Stimulated activated CD4-positive, alpha-beta T cell treated with anti-CD3 and anti-CD28 coated beads, Interleukin-15, amount 100 ng/mL, for 24 hours (primary cell): ENCODE measurements at places on chromosomes 3 and 15.
A peak's percentile ranks its signal among the peaks of the same experiment; 100 is the strongest.

- DNase-seq = no peak
Observed at GRCh38 chr15:85727068-85727467, 67.7 kb downstream of the KLHL25 start.

DNA sequence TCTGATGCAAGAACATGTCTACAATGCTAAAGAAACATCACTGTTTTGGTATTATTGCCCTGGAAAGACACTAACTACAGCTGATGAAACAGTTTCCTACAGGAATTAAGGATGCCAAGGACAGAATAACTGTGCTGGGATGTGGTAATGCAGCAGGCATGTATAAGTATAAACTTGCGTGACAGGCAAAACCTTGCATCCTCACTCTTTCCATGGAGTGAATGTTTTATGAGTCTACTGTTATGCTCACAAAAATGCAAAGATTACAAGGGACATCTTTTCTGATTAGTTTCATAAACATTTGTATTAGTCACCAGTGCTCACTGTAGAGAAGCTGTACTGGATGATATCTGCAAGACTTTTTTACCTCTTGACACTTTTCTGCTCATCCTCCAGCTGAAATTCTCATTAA lies 143.6 kb downstream of the NAALADL2 start:
- no peak for DNase-seq

- DNase-seq = peak; percentile 19
Observed at GRCh38 chr15:43518197-43518761, 871 bp downstream of the MAP1A start.

GRCh38 chr3:113222451-113223086 lies 11.2 kb downstream of the BOC start:
- DNase-seq = no peak

- no peak for DNase-seq
Observed at GRCh38 chr3:122188737-122189136, 5.3 kb downstream of the CASR start.

- peak; percentile 86 for DNase-seq
Observed at GRCh38 chr15:63502843-63503738, 1.3 kb upstream of the USP3 start.

GRCh38 chr3:9153904-9154619 lies 95.4 kb downstream of the SRGAP3 start:
- DNase-seq = no peak

- no peak for DNase-seq
Observed at GRCh38 chr15:46354443-46354842, 719.6 kb downstream of the SQOR start.

DNA sequence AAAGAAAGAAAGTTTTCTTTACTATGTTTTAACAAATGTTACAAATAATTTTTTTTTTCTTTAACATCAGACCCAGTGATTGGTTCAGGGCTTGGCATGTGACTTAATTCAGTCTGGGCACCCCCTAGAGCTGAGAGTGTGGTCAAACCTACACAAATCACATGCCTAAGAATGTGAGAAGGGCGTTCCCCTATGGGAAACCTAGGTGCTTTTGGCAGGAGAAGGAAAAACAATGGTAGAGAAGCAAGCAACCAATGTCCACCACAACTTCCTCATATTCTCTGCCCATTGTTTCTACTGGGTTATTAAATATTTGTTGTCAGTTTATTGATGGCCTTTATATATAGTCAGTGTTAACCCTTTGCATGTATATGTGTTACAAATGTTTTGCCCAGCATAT lies 21.4 kb upstream of the PIAS1 start:
- no peak for DNase-seq

DNA sequence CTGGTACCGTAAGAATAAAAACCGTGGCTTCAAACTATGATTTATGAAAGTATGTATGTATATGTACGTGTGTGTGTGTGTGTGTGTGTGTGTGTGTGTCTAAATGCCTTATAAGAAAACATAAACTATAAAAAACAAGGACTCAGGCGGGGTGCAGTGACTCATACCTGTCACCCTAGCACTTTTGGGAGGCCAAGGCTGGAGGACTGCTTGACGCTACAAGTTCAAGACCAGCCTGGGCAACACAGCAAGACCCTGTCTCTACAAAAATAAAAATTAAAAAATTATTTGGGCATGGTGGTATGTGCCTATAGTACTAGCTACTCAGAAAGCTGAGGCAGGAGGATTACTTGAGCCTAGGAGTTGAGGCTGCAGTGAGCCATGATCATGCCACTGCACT lies 29.1 kb downstream of the CCPG1 start:
- no peak for DNase-seq

- DNase-seq = no peak
Observed at GRCh38 chr3:64008487-64009351, 14.6 kb downstream of the PSMD6 start.

DNA sequence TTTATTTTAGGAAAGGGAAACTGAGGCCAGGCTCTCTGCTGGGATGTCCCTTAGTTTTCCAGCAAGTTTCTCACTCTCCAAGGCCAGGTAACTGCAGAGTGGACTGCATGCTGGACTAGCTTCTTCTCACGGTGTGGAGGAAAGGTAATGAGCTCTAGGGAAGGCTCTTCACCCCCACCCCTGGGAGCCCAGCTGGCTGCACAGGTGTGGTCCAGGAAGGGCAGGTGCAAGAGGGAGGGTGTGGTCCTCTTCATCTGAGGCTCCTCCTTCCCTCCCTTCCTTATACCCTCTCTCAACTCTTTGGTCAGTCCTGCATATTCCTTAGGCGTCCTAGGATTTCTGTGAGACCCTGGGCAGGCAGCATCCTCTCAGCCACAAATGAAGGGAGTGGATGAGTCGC lies 33.9 kb downstream of the RNU5B-1 start:
- no peak for DNase-seq

DNA sequence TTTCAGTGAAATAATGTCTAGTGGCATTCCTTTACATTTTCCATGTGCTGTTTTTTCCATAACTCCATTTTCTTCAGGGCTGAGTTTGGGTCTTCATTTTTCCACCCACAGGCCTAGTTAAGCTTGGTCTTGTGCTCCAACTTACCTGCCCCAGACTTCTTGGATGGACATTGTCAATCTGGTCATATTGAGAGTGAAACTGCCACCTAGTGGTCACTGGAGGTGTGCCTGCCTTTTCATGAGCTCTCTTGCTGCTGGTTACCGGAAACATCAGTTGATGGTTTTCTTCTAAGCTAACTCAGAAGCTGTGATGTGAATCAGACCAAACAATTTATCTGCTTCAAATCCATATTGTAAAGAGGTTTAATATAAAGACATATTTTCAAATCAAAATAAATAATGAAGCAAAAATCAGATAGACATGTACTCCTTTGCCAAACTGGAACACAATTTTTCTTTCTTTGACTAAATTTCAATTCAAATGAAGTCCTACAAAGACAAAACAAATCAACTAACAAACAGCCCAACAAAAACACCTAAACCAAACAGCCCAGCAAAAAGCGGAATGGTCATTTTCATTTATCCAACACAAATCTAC lies 135.1 kb upstream of the RASGRP1 start:
- peak; percentile 77 for DNase-seq

- no peak for DNase-seq
Observed at GRCh38 chr3:29901097-29901496, 620.2 kb downstream of the RBMS3 start.

- no peak for DNase-seq
Observed at GRCh38 chr3:10553591-10554235, 48.3 kb upstream of the ATP2B2 start.

DNA sequence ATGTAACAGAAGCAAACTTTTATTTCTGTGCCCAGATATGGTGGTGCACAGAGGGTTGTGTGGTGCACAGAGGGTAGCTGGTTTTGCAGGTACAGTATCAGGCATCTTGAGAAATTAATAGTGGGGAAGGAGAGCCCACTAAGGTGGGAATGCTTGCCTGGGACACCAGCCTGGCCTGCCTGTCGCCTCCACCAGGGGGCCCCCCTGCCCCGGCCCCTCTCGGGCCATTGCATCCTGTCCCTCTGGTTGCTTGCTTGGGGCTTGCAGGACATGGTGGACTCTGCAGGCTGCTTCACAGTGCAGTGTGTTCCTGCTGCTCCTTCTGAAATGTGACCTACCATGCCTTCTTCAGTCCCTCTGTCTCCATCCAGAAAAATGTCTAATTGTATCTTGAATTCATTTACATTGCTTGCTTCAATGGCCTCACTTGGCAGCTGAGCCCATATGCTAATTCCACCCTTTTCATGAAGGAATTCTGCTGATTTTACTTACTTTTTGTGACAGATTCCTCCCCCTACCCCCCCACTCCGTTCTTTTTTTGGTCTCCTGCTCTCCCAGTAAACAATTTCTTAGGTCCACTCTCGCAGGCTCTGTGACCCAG lies 73.6 kb downstream of the EEFSEC start:
- DNase-seq = peak; percentile 32

DNA sequence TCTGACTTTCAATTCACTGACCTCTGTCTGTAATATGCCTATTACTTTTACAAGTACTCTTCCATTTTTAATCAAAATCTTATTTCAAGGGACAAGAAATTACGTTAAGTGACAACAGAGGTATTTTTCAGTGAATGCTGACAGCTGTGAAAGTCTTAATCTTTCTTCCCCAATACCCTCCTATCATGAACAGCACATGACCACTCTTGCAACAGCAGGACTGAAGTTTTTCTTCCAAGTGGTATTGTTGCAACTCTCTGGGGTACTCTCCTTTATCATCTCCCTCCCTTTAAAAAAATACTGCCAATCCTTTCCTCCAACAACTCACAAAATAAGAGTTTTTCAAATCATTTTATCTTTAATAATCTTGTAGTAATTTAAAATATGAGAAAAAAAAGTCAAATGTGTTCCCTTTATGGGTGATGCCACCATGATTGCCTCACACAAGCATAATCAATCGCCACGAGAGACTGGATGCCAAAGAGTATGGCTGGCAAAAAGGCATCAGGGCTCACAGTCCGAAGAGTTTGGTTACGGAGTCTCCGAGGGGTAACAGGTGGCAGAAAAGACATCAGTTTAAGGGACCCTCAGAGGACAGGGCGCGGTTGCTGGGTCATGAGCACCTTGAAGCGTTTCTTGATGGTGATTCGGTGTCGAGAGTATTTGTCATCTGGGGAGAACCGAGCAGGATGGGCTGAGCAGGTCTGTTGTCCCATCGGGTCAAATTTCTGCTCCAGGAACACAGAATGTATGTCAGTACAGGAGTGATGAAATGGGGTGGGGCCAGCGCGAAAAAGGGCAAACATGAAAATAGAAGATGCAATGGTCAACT lies 1.3 kb downstream of the NOP10 start:
- DNase-seq = no peak

- no peak for DNase-seq
Observed at GRCh38 chr15:88029696-88030095, 226.8 kb downstream of the NTRK3 start.

- DNase-seq = no peak
Observed at GRCh38 chr15:68572921-68573320, 5.9 kb upstream of the CORO2B start.

GRCh38 chr3:185406121-185406620 lies 43.2 kb downstream of the MAP3K13 start:
- DNase-seq = no peak

DNA sequence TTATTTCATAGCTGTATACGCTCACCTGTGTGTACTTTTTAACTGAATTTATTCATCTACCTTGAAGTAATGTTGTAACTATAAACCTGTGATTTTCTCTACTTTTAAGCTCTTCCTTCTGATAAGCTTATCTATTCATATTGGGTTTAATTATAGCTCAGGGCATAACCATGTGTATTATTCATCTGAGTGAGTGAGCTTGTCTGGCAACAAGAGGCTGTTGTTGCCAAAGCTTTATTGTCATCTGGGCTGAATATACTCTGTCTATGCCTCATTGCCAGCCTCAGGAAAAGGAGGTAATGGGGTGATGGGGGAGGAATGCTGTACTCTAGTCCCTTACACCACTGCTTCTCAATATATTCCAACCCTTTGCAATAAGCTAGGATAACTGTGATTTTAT lies 292.4 kb downstream of the UBE2E2 start:
- no peak for DNase-seq

DNA sequence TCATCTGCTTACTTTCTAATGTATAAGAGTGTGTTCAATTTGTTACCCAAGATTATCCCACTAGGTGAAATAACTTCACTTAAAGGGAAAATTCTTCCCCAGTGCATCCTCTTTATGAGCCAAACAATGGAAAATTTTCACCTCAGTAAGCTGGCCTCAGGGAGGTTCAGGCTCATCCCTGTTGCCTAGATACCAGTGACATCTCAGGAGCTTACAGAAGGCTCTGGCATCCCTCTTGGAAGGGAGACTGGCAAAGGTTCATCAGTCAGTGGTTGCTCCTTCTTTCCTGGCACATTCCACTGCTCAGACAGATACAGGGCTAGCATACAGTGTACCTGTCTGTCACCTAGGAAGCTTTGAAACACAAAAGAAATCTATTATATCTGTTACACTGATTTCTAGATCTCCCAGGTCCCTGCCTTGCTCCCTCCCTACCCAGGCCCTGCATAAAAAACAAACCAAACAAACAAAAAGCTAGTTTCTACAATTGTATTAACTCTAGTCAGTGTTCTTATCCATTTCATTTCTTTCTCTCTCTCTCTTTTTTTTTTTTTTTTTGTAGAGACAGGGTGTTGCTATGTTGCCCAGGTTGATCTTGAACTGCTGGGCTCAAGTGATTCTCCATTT lies 1.7 kb downstream of the IP6K2 start:
- DNase-seq = no peak

DNA sequence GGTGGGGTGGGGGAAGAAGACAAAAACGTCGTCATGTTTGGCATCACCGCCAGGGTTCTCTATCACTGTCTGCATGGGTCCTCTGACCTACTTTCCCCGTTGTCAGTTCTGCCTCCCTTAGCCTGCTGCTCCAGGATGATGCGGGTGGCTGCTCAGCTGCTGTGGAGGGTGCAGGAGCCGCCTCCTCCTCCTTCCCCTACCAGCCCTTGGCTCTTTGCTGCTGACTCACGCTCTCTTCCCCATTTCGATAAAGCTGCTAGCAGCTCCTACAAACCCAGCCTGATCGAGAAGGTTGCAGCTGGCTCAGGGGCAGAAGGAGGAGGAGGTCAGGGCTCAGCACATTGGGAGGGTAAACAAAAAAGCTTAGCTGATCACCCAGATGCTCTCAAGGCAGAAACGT lies 49.5 kb upstream of the SEC13 start:
- DNase-seq = peak; percentile 46

DNA sequence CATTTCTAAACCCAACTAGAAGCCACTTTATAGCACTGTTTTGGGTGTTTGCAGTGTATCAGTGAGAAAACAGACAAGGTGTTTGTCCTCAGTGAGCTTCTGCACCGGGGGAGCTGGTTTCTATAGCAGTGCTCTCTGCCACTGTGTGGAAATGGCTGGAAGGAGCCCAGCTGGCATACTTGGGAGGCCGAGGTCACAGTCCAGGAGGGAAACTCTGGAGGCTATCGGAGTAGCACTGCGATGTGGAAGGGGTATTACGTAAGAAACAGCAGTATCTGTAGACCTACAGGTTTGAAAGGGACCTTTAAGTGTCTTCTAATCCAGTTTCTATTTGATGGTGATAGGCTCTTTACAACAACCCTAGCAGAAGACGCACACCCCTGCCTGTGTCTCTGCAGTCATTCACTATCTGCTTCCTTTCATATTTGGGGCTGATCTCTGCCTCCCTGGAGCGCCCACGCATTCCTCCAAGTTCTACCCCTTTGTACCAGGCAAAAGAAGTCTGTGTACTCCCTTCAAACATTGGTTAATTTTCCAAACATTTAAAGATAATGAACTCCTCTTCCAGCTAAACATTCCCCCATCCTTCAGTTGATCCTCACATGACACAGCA lies 87.4 kb upstream of the ADAMTS17 start:
- DNase-seq = no peak

- DNase-seq = no peak
Observed at GRCh38 chr3:11602886-11603527, 40.7 kb downstream of the VGLL4 start.
